Hematopoietic multipotent progenitor cell treated with erythropoietin and hydrocortisone succinate and interleukin-3 and kit ligand, for 17 days (in vitro differentiated cells): ENCODE measurements at places on chromosomes 4 and X.

DNA sequence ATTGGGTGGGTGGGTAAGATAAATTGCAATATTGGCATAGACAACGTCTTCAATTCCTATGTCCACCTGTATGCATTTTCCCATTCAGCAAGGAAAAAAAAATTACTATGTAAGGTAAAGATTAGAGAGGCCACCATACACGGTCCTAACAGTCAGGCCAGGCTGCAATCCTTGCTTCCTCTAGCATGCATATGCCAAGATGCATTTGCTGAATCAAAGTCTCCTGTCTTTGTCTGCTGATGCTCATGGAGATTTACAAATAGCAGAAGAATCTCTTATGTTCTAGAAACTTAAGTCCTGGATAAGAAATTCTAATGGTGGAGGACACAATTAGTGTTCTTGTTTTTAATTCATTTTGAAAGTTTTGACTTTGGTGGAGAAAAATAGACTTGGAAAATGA is 206.8 kb downstream of the PDGFC start:
- DNase-seq: no peak

DNA sequence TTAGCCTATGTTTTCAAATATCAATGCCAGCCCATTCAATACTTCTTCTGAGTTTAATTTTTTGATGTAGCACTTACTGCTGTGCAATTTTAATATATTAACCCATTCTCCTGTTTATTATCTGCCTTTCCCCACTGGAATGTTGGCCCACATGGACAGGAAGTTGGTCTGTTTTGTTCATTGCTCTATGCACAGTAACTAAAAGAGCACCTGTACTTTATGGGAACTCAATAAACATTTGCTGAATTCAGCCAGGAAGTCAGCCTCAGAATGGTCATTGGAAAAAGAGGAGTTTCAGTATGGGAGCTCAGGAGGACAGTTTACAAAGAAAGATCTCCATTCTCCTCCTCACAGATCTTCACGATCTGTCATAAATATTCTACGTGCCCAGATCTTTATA is 510.5 kb upstream of the AGA start:
- no peak for DNase-seq

- DNase-seq: no peak
These were observed 1060.6 kb upstream of the GRID2 start for GRCh38 chr4:91243132-91243531.

DNA sequence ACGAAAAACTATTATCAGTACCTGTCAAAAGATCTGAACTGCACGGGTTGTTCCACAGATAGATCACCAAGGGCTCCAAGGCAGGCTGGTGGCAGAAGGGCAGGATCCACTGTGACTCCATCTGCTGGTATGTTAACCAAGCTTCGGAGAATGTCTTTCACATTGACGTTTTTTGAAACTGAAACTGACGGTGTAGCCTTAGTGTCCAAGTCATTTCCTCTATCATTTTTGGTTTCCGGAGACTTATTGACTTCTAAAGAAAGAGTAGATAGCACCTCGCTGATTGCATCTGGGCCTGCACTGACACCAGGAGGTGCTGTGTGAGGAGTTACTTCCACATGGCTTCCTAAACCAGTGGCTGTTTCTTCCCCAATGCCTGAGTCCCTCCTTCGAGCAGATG is 186.9 kb downstream of the LRBA start:
- no peak for DNase-seq

GRCh38 chrX:102684772-102685520 is 27.3 kb upstream of the GPRASP2 start:
- no peak for DNase-seq

GRCh38 chr4:40461062-40461461 is 125.9 kb downstream of the CHRNA9 start:
- DNase-seq: no peak
